Central memory CD4-positive, alpha-beta T cell (primary cell): ENCODE measurements at places on chromosomes 1 and 21.
A peak's percentile ranks its signal among the peaks of the same experiment; 100 is the strongest.

GRCh38 chr1:24996983-24997893 lies 67.2 kb upstream of the RUNX3 start:
- DNase-seq, result no peak

GRCh38 chr21:20739421-20739820 lies 258.8 kb upstream of the NCAM2 start:
- no peak for DNase-seq

GRCh38 chr1:75202751-75203150 lies 68.6 kb downstream of the LHX8 start:
- no peak for DNase-seq

GRCh38 chr1:12142141-12142823 lies 24.5 kb upstream of the TNFRSF1B start:
- no peak for DNase-seq

GRCh38 chr1:31812158-31812829 lies 3.5 kb downstream of the SPOCD1 start:
- no peak for DNase-seq

- peak; percentile 9 for DNase-seq
Observed at GRCh38 chr1:155598842-155599331, 11.1 kb upstream of the MSTO1 start.

GRCh38 chr1:178263341-178263740 lies 169.4 kb downstream of the RASAL2 start:
- DNase-seq, result no peak

GRCh38 chr1:185351734-185352466 lies 34.9 kb upstream of the IVNS1ABP start:
- DNase-seq, result no peak

- DNase-seq, result no peak
Observed at GRCh38 chr1:1090424-1091343, 16.6 kb upstream of the RNF223 start.

DNA sequence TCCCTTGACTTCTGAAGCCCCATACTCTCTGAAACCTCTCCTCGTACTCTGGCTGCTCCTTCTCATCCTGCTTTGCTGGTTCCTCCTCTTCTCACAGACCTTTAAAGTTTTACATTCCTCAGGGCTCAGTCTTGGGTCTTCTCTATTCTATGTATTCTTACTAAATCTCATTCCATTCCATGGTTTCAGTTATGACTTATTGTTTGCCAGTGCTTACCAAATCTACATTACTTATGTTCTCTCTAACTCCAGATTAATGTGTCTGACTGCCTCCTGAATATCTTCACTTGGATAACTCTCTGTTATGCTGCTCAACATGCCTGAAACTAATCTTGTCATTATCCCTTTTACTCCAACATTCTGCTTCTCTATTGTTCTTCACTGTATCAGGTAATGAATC lies 5.4 kb upstream of the SLC35D1 start:
- no peak for DNase-seq

GRCh38 chr1:225942574-225942973 lies 1.6 kb upstream of the LEFTY2 start:
- no peak for DNase-seq

DNA sequence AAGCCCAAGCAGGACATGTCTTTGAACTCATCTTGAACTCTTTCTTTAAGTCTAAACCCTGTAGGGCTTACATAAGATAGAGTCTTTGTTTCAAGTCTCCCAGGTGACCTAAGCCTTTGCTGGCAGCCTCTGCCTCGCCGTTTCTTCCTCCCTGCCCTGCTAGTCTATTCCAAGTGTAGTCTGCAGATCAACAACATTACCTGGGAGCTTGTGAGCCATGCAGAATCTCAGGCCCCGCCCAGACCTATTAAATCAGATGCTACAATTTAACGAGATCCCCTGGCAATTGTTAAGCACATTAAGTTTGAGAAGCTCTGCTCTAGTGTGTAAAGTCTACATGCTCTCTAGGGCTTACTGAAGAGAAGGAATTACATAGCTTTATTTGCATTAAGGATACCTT lies 271.6 kb downstream of the PBX1 start:
- no peak for DNase-seq

- DNase-seq, result no peak
Observed at GRCh38 chr1:178477373-178477772, 19.4 kb downstream of the CLEC20A start.

DNA sequence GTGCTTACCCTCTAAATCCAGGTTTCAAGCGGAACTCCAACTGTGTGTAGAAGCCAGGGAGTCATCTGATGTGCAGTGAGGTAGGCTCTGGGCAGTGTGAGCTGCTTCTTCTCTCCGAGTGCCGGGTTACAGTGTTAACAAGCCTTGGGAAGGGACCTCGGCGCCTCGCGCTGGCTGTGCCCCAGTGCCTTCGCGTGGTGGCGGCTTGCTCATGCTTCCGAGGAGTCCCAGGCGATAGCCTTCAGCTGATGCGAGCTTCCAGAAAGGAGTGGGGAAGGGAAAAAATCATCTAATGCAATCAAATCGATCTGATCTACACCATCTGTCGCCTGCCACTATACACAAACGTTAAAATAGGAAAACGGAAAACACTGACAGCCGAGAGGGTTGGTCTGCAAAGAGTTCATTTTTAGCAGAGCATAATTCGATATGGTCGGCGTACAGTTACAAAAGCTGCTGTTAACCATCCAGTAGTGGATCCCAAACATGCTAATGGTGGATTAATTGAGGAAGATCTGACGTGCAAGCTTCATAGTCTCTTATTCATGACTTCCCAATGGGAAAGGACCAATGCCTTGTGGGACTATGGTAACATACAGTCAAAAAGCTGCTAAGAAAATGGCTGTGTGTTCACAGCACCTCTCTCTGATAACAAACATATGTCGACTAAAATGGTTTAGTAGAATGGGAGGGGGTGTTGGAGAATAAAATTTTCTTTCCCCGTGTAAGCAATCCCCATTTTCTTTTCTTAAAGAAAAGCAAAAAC lies 128.7 kb upstream of the DPYD start:
- no peak for DNase-seq
